ENCODE measurements at places on chromosomes 2 and 18. TPM values are rescaled to one million over a fixed set of nuclear protein-coding genes. Genes with fewer than 3 reads are reported as not detected.

PSMA8 gene
- not detected for total RNA-seq

- DNase-seq = no peak
Measured at GRCh38 chr2:197904446-197904845, 100.1 kb downstream of the PLCL1 start.

CYBRD1 gene
- total RNA-seq = 338 TPM

- no peak for DNase-seq
Measured at GRCh38 chr18:62720766-62721613, 5.6 kb downstream of the PHLPP1 start.

GRCh38 chr2:202642567-202642966 lies 7.8 kb downstream of the FAM117B start:
- no peak for DNase-seq

DNA sequence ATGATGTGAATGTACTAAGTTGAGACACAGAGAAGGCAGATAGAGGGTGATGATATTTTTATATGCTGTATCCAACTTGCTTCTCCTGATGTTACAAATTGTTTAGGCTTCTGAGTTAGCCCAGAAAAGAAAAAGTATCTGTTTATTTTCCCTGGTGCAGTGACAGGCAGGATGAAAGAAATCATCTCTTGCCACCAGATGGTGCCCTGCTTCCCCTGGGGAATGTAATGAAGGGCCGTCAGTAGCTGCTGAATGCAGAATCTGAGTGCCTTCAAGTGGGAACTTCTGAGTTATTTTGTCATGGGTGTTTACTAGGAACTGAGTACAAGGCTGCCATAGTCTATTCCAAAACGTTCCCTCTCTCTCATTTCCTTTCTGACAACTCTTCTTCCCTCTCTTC lies 525.6 kb downstream of the MBD2 start:
- no peak for DNase-seq

All from omental fat pad (tissue), 4 donors.